ENCODE measurements at places on chromosomes 3 and 15.

DNA sequence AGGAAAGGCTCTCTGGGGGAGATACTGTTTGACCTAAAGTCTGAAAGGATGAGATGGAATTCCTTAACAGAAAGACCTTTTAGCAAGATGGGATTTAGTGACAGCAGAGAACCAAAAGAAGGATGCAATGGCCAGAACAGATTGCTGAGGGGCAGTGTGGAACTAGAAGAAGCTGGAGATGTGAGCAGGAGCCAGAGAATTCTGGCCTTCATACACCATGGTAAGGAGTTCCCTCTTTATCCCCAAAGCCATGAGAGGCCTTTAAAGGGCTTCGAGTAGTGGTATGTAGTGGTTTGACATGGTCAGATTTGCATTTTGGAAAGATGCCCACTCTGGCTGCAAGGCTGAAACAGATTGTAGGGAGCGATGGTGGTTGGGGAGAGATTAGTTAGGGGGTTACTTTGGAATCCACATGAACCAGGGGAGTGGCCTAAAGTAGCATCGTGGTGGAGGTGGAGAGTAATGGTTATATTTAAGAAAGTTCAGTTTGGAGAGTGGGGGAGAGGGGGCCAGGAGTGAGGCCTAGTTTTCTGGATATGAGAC, 34.0 kb upstream of the NPHP3 start:
- no peak for DNase-seq

DNA sequence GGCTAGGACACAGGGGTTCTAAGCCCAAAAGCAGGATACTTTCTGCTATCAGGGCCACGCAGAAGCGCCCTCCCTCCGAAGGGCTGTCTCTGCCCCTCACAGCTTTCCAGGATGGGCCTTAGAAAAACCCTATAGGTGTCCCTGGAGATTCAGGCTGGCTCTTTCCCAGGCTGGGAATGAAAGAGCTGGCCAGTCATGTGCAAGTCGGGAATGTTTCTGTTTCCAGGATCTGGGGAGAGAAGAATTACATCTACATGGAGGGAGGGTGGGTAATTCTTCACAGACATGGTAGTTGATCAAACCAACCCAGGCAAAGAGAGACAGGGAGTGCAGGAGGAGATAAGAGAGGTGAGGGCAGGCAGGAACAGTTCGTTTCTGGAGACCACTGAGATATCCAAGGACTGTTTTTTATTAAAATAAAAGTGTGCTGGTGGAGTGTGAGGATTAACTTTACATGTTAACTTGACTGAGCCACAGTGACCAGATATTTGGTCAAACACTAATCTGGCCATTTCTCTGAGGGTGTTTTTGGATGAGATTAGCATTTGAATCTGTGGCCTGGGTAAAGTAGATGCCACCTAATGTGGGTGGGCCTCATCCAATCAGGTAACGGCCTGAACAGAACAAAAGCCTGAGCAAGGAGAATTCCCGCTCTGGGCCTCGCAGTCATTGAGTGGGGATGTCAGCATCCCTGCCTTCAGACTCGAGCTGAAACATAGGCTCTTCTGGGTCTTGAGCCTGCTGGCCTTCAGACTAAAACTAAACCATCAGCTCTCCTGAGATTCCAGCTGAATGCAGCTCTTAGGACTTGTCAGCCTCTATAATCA, 15.3 kb downstream of the NUP210 start:
- DNase-seq, result no peak

DNA sequence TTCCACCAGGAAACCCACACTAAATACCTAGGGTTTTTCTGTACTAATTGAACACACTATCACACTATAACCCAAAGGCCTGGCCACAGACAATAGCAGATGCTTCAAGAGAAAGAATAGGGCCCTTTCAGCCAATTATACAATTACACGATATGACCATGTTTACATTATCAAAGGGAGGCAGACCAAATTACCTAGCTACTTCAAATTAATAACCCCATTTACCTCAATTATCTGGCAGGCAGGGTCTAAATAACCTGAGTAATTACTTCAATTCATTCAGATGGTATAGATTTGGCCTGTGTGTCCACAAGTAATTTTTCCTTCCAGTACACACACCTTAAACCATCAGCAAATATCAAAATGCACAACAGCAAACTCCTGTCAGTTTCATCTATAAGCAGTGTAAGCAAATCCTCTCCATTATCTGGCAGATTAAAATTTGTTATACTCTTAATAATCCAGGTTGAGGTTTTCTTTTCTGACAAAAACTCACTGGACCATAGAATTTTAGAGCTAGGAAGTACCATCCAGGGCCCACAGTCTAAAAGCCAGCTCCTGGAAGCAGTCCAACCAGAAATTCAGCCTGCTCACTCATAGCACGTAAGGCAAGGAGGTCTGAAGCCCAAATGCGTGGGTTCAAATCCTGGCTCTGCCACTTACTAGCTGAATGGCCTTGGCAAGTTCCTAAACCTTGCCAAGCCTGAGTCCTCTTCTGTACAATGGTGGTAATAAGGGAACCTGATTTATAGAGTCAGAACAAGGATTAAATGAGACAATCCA, 51.8 kb downstream of the RFTN1 start:
- no peak for DNase-seq

GRCh38 chr15:95825671-95826411, 504.7 kb upstream of the NR2F2 start:
- DNase-seq, result no peak

DNA sequence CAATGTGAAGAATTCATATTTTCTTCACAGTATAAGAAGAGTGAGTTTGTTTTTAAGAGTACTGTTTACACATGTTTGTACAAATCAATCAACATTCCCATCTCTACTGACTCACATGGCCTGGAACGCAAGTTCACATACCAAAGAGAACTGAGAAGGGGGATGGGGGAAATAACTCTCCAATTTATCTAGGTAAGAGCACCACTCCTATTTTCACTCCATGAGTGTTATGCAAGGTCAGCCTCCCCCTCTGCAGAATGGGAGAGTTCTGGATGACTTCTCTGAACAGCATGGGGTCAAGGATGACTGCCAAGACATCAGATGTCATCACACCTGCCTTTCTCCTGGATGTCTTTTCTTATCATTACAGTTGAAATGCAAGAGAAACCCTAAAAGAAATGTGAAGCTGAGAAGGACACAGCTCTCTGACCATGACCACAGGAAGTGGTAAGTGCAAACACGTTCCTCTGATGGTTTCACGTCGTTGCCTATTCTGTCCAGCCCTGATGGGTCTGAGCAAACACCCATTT, 95.2 kb downstream of the SEMA6D start:
- no peak for DNase-seq

DNA sequence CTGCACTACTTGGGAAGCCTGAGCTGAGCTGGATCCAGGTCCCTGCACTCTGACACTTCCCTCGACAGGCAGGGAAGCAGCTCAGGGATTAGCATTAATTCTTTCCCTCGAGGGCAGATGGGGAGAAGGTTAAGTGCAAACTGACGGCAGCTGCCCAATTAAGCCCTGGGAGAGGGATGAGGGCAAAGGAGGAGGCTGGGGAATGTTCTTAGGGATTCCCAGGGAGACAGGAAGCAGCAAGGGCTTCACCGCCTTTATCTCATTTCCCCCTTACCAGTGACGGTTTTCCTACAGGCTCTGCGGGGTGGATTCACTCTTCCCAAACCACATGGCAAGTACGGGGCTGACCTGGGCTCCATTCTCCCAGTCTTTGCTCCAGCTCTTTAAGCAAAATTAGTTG, 519.0 kb upstream of the PROK2 start:
- DNase-seq, result no peak

Data from activated CD8-positive, alpha-beta memory T cell treated with anti-CD3 and anti-CD28 coated beads, Interleukin-2, amount 50 U/mL, for 48 hours (primary cell).